ENCODE measurements at places on chromosomes 13 and 19.

DNA sequence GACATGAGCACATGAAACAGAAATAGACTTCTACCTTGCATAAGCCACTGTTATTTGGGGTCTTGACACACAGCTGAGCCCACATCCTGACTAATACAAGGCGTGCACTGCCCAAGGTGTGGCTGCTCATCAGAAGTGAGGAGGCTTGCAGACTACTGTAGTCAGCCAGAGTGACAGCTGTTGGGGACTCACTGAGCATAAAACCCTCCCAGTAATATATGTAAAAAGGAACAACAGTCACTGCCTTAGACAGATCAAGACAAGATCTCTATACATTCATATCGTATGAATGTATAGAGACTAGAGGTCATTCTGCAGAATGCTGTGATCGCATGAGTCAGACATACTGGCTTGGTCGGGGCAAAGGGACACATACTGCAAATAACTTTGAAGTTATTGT lies 4.1 kb upstream of the C1QTNF9B start:
- H3K27ac ChIP-seq = peak overlapping the region; percentile 36
- peak; percentile 22 for DNase-seq
- no peaks in the 10 kb centered on the region for H3K36me3 ChIP-seq
- H3K4me1 ChIP-seq = peaks cover 20% of the 10 kb centered on the region
- H3K27me3 ChIP-seq = no peaks in the 10 kb centered on the region

GRCh38 chr13:88124142-88124541 lies 453.0 kb downstream of the SLITRK5 start:
- no peaks in the 10 kb centered on the region for H3K27me3 ChIP-seq
- H3K36me3 ChIP-seq = no peaks in the 10 kb centered on the region
- H3K27ac ChIP-seq = no peak overlapping the region
- no peak for DNase-seq
- no peak overlapping the region for H3K4me3 ChIP-seq

DNA sequence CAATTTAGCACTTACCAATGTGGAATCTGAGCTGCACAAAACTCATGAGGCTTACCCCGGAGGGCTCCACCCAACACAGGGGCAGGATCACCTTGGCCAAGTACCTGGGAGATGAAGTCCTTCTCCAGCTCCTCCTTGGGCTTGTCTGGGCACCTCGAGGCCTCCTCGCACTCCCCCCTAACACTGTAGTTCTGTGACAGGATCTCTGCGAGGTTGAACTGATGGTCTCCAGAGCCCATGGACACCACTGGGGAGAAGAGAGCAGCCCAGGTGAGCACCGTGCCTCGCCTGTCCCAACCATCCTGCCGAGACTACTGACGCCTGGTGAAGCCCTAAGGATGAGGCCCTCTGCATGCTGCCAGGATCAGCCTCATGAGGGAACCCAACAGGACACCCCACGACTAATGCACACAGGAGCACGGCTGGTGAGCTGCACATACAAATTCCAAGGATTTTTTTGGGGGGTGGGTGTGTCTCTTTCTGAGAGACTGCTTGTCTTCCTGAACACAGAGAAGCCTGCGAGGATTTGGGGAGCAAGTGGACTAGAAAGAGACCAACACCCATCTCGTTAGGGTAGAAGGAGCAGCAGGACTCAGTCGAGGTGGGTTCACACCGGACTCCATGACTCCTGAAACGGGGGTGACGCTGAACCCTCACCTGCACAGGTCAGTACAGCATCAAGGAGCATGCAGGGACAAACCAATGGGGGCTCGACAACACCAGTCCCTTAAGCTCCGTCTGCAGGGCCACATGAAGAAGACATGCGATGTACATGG lies 10.1 kb downstream of the MIER2 start:
- H3K27me3 ChIP-seq = no peaks in the 10 kb centered on the region
- H3K4me3 ChIP-seq = no peak overlapping the region
- no peak for DNase-seq
- no peak overlapping the region for H3K27ac ChIP-seq
- peaks cover 4% of the 10 kb centered on the region for H3K36me3 ChIP-seq

DNA sequence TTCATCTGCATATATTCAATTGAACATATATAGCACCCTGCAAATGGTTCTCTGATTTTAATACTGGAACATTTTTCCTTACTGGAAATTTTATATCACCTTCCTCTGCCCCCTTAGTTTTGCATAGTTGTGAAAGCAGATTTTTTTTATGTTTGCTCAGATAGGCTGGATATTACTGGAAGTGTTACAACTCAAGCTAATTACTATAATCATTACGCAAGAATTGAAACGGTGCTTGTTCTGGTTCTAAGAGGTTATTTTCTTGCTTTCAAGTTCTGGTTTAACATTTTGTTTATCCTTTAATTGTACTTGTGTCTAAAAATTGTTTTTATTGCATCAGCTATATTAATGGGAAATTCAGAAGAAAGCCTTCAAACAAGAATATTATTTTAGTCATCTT lies 95.6 kb upstream of the MYO16 start:
- no peak for DNase-seq
- no peaks in the 10 kb centered on the region for H3K36me3 ChIP-seq
- no peak overlapping the region for H3K4me3 ChIP-seq
- no peaks in the 10 kb centered on the region for H3K27me3 ChIP-seq
- no peak overlapping the region for H3K27ac ChIP-seq

GRCh38 chr19:38980583-38981374 lies 5.2 kb upstream of the FBXO17 start:
- no peak overlapping the region for H3K27ac ChIP-seq
- no peaks in the 10 kb centered on the region for H3K27me3 ChIP-seq
- DNase-seq = no peak
- H3K4me1 ChIP-seq = peaks cover 7% of the 10 kb centered on the region
- H3K36me3 ChIP-seq = no peaks in the 10 kb centered on the region

DNA sequence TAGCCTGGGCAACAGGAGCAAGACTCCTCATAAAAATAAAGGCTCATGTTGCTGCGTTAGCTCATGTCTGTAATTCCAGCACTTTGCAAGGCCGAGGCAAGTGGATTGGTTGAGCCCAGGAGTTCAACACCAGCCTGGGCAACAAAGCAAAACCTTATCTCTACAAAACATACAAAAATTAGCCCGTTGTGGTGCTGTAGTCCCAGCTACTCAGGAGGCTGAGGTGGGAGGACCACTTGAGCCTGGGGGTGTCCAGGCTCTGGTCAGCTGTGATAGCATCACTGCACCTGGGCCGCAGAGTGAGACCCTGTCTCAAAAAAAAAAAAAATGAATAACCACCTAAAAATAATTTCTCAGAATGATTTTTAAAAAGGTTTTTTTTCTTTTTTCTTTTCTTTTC lies 3.9 kb upstream of the NUDT19 start:
- no peak overlapping the region for H3K27ac ChIP-seq
- peaks cover 8% of the 10 kb centered on the region for H3K4me1 ChIP-seq
- no peak overlapping the region for H3K4me3 ChIP-seq

GRCh38 chr13:22001336-22001735 lies 330.5 kb downstream of the FGF9 start:
- no peaks in the 10 kb centered on the region for H3K27me3 ChIP-seq
- H3K4me1 ChIP-seq = no peaks in the 10 kb centered on the region
- H3K4me3 ChIP-seq = no peak overlapping the region
- no peaks in the 10 kb centered on the region for H3K36me3 ChIP-seq
- DNase-seq = no peak

DNA sequence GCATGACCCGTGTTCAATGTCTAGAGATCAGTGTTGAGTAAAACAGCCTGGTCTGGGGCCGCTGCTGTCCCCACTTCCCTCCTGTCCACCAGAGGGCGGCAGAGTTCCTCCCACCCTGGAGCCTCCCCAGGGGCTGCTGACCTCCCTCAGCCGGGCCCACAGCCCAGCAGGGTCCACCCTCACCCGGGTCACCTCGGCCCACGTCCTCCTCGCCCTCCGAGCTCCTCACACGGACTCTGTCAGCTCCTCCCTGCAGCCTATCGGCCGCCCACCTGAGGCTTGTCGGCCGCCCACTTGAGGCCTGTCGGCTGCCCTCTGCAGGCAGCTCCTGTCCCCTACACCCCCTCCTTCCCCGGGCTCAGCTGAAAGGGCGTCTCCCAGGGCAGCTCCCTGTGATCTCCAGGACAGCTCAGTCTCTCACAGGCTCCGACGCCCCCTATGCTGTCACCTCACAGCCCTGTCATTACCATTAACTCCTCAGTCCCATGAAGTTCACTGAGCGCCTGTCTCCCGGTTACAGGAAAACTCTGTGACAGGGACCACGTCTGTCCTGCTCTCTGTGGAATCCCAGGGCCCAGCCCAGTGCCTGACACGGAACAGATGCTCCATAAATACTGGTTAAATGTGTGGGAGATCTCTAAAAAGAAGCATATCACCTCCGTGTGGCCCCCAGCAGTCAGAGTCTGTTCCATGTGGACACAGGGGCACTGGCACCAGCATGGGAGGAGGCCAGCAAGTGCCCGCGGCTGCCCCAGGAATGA lies 1.5 kb upstream of the CEACAM5 start:
- peak; percentile 49 for DNase-seq
- H3K27ac ChIP-seq = no peak overlapping the region
- no peaks in the 10 kb centered on the region for H3K4me1 ChIP-seq
- no peaks in the 10 kb centered on the region for H3K36me3 ChIP-seq
- no peak overlapping the region for H3K4me3 ChIP-seq

DNA sequence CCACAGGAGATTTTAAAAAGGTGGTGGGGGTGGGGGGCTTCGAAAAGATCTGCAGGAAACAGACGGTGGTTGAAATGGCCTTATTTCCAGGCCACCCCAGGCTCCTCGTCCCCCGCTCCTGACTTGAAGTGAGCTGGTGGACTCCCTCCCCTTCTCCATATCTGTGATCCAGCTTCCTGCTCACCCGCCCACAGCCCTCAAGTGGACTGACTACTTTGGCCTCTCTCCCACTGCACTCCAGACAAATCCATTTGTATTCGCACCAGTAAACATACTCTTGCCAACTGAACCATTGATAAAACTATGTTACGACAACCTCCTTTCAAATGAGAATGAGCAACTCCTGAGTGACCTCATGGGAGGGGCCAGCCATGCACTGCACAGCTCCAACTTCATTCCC lies 259.5 kb downstream of the COL4A1 start:
- H3K4me3 ChIP-seq = no peak overlapping the region
- H3K27ac ChIP-seq = no peak overlapping the region
- no peaks in the 10 kb centered on the region for H3K27me3 ChIP-seq
- DNase-seq = peak; percentile 35
- H3K4me1 ChIP-seq = no peaks in the 10 kb centered on the region
- no peaks in the 10 kb centered on the region for H3K36me3 ChIP-seq

DNA sequence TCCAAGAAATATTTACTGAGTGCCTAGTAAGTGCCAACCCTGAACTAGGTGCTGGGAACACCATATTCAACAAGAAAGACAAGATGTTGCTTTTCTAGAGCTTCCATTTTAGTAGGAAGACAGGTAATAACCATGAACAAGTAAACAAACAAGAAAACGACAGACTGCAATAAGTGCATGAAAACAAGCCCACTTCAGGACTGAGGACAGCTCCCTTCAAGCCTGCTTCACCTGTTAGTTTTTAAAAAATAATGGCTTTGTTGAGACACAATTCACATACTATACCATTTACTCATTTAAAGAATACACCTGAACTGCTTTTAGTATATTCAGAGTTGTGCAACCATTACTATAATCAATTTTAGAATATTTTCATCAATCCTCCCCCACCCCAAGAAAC lies 30.4 kb downstream of the CYP4F22 start:
- H3K27me3 ChIP-seq = no peaks in the 10 kb centered on the region
- H3K36me3 ChIP-seq = no peaks in the 10 kb centered on the region
- H3K27ac ChIP-seq = no peak overlapping the region
- no peaks in the 10 kb centered on the region for H3K4me1 ChIP-seq

GRCh38 chr13:32323912-32324311 lies 8.6 kb downstream of the BRCA2 start:
- peaks cover 5% of the 10 kb centered on the region for H3K36me3 ChIP-seq
- peak overlapping the region; percentile 21 for H3K27ac ChIP-seq
- H3K4me1 ChIP-seq = no peaks in the 10 kb centered on the region

GRCh38 chr13:66914155-66914554 lies 316.0 kb downstream of the PCDH9 start:
- H3K4me1 ChIP-seq = peaks cover 12% of the 10 kb centered on the region
- no peak for DNase-seq
- no peak overlapping the region for H3K4me3 ChIP-seq
- H3K27me3 ChIP-seq = no peaks in the 10 kb centered on the region

GRCh38 chr13:79581870-79582315 lies 100.9 kb downstream of the NDFIP2 start:
- H3K36me3 ChIP-seq = no peaks in the 10 kb centered on the region
- DNase-seq = no peak

Measured in endothelial cell of umbilical vein (primary cell).